ENCODE measurements at places on chromosomes 6 and 20.

GRCh38 chr20:50850721-50851286, 55.9 kb downstream of the BCAS4 start:
- no peak for DNase-seq

DNA sequence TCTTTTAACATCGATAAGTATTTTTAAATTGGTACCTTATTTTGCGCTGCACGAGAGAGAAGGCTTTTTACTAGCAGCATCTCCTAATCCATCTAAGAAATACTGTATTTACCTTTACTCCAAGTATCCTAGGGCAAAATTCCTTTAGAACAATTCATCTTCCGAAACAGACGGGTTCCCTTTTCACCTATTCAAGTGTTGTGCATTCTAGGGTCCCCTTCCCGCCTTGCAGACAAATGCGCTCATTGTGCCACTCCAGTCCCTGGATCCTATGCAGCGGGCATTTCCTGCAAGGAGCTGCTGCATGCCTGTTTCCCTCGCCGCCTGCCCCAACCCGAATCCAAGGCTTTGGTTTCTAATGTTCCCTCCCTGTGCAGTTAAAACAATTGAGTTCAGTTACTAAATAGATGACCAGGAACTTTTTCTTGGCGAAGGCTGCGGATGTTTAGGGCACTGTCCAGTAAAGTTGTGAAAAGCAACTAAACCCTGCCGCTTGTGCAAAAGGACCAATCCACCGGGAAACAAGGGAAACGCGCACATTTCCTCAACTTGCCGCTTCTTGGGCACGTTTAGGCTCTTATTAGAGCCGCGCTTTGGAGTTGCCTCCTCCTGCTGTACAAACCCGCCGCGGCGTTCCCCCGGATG, 556 bp upstream of the SCAF8 start:
- no peak for DNase-seq

DNA sequence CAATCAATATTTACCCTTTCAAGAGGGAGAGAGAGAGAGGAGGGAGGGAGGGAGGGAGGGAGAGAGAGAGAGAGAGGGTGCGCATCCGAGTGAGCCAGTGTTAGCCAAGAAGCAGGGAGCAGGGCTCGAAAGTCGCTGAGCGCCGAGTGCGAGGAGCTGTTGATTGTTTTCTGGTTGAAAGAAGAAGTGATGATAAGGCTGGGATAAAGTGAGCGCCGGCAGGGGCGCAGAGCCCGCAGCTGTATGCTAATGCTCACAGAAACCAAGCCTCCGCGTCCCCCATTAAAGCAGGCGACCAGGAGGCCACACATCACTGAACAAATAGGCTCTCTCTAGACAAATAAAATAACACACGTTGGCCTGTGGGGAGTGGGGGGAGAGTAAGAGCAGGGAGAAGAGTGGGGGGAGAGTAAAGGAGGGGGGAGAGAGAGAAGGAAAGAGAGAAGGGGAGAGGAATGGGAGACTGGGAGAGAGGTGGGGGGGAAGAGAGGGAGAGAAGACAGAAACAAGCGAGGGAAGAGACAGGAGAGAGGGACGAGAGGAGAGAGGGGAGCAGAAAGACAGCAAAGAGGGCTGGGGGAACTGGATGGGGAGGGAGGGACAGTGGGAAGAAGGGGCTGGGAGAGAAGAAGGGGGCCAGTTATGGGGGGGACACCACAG, 5.0 kb upstream of the INSM1 start:
- no peak for DNase-seq

GRCh38 chr6:73258721-73259120, 4.3 kb downstream of the KHDC1 start:
- no peak for DNase-seq

- peak; percentile 81 for DNase-seq
Observed at GRCh38 chr6:35736253-35736894, 458 bp upstream of the ARMC12 start.

DNA sequence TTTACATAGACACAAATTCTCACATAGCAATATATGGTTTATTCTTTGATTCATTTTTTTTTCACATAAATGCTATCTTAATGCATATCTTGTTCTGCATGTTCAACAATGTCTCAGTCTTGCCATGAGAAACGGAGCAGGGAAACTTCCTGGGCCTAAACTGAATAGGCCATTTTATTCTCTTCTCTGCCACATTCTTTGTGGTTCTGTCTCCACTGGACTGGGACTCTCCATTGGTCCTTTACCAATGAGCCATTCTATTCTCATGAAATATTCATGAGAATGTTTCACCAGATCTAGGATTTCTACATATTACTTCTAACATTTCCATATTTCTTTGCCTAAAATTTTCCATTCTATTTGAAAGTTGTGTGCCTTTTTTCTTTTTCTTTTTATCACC, 42.8 kb downstream of the LAMA2 start:
- DNase-seq = no peak

DNA sequence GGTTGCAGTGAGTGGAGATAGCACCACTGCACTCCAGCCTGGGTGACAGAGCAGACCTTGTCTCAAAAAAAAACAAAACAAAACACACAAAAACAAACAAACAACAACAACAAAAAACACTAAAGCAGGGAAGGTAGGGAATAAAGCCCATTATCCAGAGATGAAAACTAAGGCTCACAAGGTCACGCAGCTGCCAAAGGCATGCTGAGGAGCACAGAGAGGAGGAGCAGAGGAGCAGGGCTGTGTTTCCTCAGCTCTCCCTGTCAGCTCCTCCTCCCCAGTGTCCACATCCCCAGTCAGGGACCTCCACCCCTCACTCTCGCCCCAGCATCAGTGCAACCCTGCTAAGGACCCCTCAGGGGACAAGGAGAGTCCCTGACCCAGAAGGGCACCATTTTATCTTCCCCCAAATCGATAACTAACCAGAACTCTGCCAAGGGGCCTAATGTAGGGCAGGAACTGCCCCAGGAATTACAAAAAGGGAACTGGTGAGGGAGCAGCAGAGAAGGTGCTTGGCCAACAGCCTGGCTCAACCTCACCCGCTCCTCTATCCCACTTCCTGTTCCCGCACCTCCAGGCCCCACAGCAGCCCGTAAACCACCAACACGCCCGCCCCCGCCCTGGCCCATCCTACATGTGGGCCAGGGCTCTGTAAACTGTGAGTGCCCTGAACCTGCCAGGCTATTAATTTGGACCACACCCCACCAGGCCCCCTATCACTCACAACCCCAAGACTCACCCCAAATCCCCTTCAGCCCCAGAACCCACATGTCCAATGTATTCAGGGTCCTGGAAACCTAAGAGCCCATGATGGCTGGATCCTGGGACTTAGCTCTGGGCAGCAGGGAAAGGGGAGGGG, 9.0 kb downstream of the TEAD3 start:
- no peak for DNase-seq

GRCh38 chr6:2958776-2959175, 12.6 kb downstream of the SERPINB6 start:
- no peak for DNase-seq

DNA sequence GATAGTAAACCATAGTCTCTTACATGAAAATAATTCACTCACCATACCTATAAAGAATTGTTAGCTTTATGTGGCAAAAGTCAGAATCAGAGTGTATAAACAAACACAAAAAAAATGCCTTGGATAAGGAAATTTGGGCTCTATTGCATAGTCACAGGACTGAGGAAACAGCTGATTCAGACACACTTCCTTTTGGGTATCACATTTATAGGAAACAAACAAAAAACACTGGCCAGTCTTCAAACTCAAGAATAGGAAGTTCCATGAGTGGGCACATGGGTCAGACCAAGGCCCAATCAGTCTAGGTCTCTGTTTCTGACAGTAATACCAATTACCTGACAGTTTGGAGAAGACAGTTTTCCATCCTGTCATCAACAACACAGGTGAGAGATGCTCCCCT, 8.0 kb downstream of the SLC18B1 start:
- DNase-seq = no peak

DNA sequence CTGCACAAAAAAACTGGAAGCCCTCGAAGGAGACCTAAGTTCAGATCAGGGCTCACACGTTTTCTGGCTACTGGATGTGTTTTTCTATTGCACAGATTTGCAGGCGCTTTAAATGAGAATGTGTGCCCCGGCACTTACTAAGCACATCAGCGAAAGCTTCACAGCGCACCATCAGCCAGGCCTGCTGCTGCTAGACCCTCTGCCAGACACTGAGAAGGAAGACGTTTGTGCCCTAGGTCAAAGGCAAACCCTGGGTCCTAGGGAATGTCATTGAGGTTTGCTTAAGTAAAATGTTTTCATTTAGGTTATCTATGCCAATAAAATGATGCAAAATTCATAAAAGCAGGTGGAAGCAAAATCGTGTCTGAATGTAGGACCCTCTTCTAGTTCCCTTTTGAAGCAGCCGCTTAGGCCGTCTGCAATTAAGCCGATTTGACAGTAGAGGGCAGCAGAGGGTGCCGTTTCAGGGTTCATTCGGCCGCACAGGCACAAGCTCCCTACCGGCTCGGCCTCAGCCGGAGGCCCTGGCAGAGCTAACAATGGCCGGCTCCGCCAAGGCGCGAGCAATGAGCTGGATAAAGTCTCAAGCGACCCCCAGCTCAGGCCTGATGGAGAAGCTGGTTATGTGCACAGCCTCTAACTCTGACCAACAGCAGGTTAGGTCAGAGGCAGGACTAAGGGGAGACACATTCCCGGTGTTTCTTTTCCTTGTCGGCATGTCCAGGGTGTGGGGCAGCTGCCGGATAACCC, 107.2 kb upstream of the FOXA2 start:
- peak; percentile 42 for DNase-seq

DNA sequence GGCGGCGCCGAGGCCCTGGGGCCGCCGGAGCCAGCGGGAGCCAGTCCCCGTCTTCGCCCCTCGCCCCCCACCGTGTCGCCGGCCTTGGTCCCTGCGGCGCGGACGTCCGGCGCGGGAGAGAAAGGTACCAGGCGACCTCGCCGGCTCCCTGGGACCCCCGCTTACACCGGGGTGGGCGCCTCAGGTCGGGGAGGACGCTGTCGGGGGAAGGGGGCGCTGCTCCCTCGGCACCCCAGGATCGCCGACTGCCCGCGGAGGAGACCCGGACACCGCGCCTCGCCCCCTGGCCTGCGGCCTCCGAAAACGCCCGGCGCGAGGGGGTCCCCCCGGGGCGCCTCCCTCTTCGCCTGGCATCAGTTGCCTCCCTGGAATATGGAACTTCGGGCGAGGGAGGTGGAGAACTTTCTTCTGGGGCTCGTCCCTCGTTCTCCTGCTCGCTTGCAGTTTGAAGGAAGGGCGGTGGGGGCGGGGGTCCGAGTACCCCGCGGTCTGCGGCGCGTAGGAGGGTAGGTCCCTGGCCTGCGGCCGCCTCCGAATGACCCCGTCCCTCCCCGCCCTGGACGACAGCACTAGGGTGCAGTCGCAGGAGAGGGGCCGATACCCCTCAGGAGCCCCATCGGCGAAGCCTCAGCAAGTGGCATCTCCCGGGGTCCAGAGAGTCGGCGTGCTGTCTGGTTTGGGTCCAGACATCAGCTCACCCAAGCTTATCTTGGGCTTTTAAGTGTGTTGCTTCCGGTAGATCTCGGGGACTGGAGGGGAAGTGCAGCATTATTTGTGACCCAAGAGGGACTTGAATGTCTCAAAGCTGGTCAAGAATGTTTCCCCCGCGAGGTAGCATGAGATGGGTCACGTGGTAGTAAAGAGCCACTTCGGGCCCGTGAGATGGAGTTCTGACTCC, 549 bp downstream of the ANKRD6 start:
- DNase-seq = peak; percentile 41

DNA sequence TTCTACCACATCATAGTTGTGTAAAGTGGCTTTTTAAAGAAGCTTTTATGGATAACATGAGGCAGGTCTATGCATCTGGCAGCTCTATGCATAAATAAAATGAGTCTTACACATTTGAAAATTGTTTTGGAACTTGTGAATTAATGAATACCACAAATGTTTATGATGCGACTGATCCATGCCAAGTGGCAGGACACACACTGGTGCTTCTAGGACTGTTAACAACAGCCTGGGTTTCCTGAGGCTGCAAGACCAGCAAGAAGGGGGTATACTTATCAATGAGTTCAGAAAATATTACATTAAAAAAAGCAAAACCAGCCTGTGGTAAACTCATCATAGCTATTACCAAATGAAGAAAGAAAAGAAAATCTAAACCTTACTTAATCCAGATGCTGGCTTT, 212.9 kb upstream of the PDE10A start:
- DNase-seq = no peak

DNA sequence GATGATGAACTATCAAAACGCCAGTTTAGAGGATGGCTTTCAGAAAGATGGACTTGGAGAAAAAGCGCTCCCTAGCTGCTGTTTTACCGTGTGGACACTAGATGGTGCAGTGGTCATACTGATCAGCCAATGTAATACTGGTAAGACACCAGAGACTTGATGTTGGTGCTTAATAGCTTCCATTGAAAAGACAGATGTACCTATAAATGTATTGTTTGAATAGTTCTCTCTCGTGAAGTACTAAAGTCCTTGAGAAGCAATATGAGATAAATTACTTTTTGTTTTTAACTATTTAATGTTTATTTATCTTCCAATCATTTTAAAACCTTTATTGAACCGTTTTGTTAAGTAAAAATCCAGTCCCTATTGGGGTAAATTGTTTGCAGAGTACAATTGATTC, 63.9 kb upstream of the FUCA2 start:
- DNase-seq = peak; percentile 83

GRCh38 chr20:43415661-43416430, 41.9 kb upstream of the SRSF6 start:
- no peak for DNase-seq

- DNase-seq = no peak
Observed at GRCh38 chr6:139764498-139764986, 390.1 kb upstream of the CITED2 start.

DNA sequence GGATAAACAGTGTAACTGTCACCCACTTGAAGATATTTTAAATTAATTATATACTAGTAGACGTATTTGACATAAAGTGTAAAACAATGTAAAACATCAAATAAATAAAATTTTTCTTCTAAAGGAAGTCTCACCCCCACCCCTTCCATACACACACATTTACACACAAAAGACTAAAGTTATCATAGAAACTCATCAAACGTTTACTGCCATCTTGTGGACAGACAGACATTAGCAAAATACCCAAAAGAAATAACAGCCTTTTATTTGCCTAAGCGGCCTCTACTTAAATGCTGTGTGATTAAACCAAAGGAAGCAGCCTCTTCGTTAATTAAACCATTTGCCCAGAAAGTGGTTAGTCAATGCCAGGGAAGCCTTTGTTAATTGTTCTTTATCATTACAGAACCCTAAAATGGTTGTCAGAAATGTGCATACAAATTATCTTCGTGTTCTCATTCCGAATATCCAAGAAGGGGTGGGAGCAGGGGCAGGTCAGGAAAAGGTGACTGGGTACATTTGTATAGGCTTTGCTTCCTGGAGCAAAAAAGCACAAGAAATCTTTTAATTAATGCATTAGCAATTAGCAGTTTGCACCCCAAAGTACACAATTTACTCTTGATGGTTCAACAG, 176.2 kb upstream of the SASH1 start:
- DNase-seq = no peak

DNA sequence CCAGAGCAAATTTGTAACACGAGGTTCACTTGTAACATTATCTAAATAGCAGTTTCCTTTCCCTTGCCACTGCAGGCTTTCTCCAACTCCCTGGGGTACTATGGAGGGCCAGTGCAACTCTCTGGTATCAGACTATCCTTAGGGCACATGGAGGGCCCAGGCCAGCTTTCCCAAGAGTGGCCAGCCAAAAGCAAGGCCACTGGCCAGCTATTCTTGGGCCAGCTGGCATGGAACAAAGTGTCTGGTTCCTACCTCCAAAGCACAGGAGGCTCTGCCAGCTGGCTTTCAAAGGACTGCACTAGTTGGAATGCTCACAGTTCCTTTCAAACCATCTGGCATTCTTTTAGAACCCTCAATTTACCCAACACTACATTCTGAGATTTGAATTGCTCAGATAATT, 8.7 kb downstream of the RNF24 start:
- DNase-seq = no peak

GRCh38 chr6:73290435-73290834, 27.4 kb upstream of the KHDC1 start:
- no peak for DNase-seq
